Stimulated activated CD8-positive, alpha-beta memory T cell treated with anti-CD3 and anti-CD28 coated beads, Interleukin-7, amount 100 ng/mL, for 24 hours (primary cell): ENCODE measurements at places on chromosomes 16 and 17.

DNA sequence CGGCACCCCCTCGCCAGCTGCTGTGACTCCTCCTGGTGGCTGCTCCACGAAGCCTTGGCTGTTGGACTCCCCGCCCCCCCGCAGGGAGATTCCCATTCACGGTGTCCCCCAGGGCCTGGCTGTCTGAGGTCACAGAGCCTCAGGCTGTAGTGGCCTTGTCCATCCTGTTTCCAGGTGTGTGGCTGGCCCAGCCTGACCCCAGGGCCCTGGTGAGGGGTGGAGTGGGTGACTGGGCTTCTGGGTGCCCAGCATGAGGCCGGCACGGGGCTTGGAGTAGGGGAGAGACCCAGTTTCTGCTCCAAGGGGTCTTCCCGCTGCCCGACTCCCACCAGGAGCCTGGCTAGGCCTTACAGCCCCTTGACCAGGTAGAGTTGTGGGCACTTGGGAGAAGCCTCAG, 10.4 kb downstream of the PRSS27 start:
- DNase-seq, result no peak

GRCh38 chr17:35257208-35257659, 14.4 kb downstream of the SLFN5 start:
- DNase-seq, result no peak

DNA sequence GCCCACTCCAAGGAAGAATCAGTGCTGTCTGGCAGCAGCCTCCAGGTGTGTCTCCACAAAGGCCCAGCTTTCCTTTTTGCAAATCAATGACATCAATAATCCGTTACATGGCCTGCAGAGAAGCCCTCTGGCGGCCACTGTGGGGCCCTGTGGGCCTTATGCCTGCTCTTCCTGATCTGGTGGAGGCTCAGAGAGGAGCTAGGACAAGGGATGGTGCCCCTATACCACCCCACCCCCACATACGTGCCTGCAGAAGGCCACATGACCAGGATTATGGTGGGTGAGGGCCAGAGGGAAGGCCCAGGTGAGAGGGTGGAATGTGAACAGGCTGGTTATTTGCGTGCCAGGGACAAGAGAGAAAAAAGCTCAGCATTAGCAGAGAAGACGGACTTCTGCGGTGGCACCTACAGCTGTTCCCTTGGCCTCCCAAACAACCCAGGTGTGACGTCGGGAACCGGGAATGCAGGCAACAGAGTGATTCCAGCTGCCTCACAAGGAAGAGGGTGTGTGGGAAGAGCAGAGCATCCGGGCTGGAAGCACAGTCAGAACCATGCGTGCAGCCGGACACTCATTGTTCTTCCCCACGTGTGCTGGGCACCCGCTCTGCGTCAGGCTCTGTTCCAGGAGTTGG, 22.5 kb downstream of the EIF4A3 start:
- no peak for DNase-seq

GRCh38 chr17:48510761-48511604, 19.8 kb downstream of the HOXB1 start:
- no peak for DNase-seq

DNA sequence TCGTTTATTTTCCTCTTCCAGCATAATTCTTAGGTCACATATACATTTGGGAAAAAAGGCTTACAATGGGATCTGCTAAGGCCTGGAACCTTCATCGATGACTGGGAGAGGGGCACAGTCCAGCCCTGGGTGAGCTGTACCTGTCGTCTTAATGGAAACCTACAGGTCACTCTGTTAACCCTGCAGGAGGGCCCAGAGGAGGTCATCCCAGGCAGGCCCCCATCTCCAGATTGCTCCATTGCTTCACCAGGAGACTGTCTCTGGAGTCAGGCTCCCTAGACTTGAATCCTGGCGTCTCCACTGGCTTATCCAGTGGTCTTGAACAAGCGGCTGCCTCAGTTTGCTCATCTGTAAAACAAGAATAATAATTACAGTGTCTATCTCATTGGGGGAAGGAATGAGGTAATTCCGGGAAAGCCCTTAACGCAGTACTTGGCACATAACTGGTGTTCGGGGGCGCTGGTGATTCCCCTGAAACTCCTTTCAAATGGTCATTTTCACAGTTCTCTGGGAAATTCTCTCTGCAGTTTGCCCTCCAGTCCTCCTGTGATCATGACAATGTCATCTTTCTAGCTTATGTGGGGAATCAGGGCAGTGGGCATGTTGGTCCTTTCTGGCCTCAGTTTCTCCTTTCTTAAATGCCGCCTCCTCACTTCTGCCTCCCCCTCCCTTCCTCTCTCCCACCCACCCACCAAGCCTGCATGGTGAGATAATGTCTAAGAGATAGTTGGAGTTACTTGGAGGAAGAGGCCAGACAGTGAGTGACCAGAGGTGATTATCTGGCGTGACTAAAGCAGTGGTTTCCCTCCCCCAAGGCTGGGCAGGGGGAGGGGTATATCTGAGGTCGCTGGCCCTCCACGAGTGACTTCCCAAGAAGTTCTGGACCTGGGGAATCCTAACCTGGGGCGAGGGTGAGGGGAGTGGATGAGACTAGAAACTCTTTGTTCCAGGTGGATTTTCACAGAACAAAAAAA, 31.3 kb upstream of the TAC4 start:
- DNase-seq, result no peak

DNA sequence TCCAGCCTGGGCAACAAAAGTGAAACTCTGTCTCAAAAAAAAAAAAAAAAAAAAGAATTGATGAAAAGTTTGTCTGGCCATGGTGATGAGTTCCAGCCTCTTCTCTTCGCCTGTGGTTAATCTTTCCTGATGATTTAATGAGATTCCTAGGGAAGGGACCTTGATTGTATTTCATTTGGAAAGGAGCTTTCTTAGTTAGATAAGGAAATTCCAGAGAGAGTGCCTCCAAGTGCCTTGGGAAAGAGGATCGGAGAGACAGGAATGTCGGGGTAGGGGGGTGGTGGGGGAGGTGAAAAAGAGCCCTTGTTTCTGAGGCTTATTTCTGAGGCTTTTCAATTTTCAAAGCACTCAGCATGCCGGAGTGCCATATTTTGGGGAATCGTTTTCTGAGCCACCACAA, 93.2 kb upstream of the SIAH1 start:
- no peak for DNase-seq

GRCh38 chr16:20072146-20072873, 1.4 kb downstream of the GPR139 start:
- no peak for DNase-seq

GRCh38 chr17:17321356-17322025, 18.3 kb downstream of the NT5M start:
- no peak for DNase-seq

DNA sequence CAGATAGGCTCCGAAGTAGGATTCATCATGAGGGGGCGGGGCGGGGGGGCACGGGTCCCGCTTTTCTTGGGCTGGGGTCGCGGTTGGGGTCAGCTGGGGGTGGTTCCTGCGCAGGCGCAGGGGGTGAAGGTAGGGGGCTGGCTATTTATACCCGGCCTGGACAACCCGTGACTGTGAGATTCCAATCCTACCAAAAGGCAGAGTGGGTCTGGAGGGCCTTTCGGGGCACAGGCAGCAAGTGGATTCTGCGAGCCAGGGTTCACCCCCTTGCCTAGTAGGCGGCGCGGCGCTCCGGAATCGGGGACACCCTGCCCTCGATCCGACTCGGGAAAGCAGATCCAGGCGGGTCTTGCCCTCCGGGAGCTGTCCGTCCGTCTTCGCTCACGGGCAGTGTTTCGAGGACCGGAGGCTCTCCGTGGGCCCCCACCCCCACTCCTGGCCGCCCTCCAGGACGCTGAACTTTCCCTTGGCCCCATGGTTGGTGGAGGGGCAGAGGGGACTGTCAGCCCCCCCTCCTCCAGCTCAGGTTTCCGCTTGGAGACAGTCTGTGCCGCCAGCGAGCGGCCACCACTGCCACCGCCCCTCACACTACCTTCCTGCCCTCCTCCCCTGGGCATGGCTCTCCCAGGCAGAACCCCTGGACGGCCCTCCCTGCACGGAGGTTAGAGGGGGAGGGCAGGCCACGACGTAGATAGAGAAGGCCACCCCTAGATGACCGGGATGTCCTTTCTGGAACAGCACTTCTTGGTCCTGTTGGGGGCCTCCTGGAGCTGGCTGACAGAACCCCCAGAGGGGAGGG, 634 bp downstream of the SLC2A4 start:
- no peak for DNase-seq
